Erythroblast (primary cell): ENCODE measurements at places on chromosomes 13 and 19.

DNA sequence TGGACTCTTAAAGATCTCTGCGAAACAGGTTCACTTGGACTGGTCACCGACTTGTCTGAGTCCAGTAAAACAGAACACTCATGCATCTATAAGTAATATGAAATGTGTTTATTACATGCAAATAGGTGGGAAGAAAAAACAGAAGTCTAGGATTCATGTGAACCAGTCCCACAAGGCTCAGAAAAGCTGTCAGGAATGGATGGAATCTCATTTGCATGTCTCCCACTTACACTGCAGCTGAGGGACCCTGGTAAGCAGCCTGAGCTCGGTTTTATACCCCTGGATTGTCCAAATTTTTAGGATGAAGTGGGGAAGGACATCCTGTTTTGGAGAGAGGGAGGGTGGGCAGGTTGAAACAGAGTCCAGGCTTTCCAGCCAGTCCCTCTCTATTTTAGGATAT, 1545.1 kb upstream of the PCDH20 start:
- no peak for DNase-seq

- no peak for DNase-seq
These were observed 495.9 kb downstream of the GPC5 start for GRCh38 chr13:91894316-91894715.

DNA sequence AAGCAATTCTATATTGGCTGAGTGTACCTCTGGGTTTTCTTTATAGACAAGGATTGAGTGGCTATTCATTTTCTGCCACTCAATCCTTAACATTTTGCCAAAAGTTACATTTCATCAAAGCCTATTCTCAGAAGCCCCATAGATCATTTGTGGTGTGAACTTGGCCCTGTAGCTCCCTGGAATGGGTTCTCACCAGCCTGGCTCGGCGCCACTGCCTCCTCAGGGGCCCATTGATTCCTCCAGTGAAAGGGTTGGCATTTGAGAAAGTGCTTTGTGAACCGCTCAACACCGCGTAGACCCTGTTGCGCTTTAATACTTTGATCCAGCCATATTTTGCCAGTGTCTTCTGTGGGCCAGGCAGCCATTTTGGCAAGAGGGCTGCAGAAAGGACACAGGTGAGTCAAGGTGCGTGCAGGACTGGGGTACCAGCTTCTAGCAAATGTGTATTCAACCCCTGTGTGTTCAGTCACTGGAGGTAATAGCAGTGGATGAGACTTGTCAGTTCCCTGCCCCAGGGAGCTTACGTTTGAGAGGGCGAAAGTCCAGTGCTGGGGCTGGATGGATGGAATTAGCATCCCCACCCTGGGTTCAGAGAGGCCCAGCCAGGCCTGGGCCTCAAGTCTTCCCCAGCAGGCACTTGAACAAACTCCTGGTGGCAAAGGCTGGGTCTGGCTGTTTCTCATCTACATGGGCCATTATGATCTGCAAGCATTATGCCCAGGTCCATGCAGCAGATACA, 3.8 kb downstream of the RAB8A start:
- no peak for DNase-seq

DNA sequence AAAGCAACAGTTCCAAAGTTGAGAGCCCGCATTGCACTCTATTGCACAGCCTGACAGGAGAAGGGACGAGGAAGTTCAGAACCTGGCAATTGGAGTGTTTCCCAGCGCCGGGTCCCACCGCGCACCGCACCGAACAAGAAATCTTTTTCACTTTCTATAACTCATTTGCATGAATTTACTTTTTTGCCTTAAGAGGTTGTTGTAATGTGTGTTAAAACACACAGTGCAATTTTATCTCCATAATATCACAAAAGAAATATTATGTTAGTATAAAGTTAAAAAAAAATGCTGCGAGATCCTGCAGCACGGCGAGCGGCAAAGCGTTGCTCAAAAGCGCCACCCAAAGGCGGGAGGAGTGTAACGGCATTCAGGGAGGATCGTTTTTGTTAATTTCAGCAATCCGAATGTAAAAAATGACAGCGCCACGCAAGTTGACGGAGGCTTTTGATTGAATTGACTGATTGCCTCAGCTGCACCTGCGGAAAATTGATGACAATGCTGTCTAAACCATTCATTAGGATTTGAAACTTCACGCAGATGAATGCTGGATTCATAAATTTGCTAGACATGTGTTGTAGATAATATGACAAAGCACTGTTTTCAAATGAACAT, 303.6 kb upstream of the ZNF507 start:
- DNase-seq: peak; percentile 25

GRCh38 chr19:39377373-39378362, 13.2 kb downstream of the PAF1 start:
- DNase-seq: no peak
